Mammary epithelial cell (primary cell): ENCODE measurements at places on chromosomes 4 and X. TPM values are rescaled to one million over a fixed set of nuclear protein-coding genes. Genes with fewer than 3 reads are reported as not detected.

Gene STK32B
- 0.17 TPM for total RNA-seq

Gene ATP2B3
- not detected in 2 replicates for total RNA-seq

Gene CLIC2
- total RNA-seq = 0.50 TPM

Gene PDCL2
- not detected in 2 replicates for total RNA-seq

Gene BMP3
- total RNA-seq = not detected in 2 replicates

Gene PCDH19
- 0.33 TPM for total RNA-seq

Gene LRPAP1
- 140 and 158 TPM in 2 replicates for total RNA-seq

Gene CENPVL3
- total RNA-seq = 0.17 TPM

Gene C4orf50
- total RNA-seq = not detected in 2 replicates

Gene FGFBP1
- 0.83 TPM for total RNA-seq

Gene CENPVL1
- total RNA-seq = not detected
